ENCODE measurements at places on chromosomes 5 and 9.

- DNase-seq, result peak; percentile 94
Observed at GRCh38 chr5:109656829-109657228, 32.9 kb upstream of the MAN2A1 start.

DNA sequence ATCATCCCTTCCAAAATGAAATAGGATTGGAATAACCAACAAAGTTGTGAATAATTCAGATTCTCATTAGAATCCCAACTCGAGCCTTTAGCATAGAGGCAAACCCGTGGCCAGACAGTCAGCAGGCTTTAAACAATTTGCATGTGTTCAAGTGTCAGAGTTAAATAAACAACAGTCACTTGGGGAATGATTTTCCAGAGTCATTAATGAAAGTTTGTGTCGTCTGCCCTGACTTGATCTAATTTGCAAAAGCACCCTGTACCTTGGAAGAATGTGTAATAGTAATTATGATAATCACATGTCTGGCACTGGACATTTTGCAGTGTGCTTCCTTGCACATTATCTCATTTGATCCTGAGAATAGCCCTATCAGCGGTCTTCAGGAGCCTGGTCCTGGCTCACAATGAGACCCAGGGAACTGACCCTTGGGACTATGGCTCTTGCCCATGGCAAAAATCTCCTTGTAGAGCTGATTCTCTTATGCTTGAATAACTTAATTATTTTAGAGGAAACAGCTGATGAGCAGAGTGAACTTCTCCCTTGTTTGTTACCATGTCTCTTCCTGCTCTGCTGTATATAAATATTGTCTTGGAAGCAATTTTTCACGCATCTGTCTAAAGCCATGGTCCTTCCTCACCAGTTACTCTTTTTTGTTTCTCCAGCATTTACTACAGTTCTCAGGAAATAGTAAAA, 272.7 kb downstream of the NR3C1 start:
- DNase-seq, result no peak

GRCh38 chr9:69824499-69825252, 4.1 kb downstream of the CFAP95 start:
- DNase-seq, result no peak

DNA sequence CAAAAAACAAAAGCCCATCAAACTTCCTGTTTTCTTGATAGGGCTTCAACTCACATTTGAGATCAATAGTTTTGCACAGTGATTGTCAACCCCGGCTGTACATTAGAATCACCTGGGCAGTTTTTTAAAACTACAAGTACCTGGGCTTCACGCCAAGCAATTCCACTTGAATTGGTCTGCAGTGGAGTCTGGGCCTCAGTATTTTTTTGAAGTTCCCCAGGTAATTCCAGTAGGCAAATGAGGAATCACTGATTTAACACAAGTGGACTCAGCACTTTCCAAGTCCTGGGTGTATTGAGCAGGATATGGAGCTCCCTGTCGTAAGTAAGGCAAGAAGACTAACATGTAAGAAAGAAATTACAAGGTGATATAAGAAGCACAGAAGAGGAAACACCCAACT, 14.8 kb upstream of the SMIM15 start:
- no peak for DNase-seq

DNA sequence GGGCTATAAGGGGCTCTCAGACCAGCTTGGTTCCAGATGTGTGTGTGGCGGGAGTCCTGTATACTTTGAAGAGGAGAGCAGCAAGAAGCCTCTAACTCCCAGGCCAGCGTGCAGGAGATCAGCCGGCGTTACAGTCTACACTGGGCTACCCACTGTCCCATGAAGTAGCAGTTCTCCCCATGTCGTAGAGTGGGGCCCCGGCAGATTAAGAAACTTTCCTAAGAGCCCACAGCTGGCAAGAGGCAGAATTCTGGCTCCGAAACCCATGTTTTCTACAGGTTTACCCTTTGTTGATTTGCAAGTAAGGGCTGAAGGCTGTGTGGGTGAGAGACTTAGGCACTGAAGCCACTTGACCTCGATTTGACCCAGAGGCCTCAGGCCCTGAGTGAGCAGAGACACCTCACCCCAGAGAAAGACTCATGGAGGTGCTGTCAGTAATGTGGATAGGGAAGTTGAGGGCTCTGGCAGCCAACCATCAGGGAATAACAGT, 881 bp upstream of the B4GALT1 start:
- no peak for DNase-seq

- no peak for DNase-seq
Observed at GRCh38 chr5:27639005-27639612, 600.7 kb upstream of the CDH9 start.

- no peak for DNase-seq
Observed at GRCh38 chr5:45260292-45260691, 435.9 kb downstream of the HCN1 start.

GRCh38 chr5:145242551-145242950, 592.6 kb downstream of the PRELID2 start:
- no peak for DNase-seq

DNA sequence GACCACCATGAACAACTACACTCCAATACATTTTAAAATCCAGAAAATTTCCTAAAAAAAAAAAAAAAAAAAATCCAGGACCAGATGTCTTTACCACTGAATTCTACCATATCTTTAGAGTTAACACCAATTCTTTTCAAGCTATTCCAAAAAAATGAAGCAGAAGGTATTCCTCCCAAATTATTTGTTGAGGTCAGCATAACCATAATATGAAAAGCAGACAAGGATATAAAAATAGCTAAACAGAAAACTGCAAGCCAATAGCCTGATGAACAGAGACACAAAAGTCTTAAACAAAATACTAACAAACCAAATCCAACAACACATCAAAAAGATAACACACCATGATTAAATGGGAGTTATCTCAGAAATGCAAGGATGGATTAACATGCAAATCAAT, 695.4 kb downstream of the PTPRD start:
- no peak for DNase-seq

DNA sequence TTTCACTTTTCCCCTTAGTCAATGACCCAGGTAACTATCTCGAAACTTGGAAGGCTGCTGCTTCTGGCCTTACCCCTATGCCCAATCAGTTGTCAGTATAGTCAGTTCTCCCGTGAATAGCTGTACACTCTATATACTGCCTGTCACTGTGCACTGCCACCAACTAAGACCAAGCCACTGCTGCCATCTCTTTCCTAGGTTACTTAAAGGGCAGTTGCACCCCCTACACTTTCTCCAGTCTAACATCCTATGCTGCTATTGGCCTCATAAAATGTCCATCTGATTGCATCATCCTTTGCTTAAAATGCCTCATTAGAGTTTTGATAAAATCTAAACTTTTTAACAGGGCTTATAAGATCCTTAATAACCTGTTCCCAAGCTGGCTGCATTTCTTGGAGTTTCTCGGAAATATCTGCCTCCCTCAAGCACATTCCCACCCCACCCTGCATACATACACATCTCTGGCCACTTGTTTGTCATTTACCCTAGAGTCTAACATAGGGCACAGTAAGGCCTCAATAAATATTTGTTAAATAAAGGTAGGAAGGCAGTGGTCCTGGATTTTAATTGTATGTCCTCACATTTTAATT, 32.8 kb upstream of the TNFAIP8 start:
- DNase-seq, result peak; percentile 41

GRCh38 chr5:34657274-34657921, 1.3 kb downstream of the RAI14 start:
- peak; percentile 45 for DNase-seq

DNA sequence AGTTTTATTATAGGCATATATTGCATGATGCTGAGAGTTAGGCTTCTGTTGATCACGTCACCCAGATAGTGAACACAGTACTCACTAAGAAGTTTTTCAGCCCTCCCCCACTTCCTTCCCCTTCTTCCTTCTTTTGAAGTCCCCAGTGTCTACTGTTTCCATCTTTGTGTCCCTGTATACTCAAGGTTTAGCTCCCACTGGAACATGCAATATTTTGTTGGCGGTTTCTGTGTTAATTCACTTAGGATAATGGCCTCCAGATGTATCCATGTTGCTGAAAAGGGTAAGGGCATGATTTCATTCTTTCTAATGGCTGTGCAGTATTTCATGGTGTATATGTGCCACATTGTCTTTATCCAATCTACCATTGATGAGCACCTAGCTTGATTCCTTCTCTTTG, 764.3 kb downstream of the MTRR start:
- DNase-seq, result peak; percentile 51

DNA sequence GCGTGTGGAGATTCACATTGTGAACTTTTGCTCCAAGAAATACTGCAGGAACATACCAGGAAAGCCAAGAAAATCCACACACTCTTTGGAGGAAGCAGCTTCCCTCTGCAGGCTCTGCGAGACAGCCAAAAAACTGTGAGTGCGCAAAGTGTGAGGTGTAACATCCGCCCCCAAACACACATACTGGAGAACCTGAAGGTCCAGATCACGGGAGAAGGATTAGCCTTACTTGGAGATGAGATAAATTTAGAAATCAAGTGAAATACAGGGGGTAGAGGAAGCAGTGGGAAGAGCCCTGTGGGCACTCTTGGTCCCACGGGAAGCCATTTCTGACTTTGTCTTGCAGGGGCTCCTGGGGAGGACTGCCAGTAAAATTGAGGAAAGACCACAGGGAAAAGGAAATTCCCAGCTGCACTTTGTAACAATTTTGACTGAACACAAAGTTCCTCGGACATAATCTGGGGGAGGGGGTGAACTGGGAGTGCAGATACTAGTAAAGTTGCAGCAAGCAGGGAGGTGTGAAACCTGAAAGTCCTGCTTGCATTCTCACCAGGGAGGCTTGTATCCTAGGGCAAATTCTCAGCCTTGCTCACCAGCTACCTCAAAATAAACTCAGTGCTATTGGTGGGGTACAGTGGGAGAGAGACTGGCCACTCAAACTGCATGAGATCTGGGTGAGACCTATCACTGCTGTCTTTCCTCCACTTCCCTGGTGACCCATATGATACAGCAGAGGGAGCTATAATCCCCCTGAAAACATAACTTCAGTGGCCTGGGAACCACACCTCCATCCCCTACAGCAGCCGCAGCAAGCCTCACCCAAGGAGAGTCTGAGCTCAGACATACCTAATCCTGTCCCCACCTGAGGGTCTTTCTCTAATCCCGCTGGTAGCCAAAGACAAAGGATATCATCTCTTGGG, 109.1 kb downstream of the ALDH1A1 start:
- DNase-seq, result no peak

DNA sequence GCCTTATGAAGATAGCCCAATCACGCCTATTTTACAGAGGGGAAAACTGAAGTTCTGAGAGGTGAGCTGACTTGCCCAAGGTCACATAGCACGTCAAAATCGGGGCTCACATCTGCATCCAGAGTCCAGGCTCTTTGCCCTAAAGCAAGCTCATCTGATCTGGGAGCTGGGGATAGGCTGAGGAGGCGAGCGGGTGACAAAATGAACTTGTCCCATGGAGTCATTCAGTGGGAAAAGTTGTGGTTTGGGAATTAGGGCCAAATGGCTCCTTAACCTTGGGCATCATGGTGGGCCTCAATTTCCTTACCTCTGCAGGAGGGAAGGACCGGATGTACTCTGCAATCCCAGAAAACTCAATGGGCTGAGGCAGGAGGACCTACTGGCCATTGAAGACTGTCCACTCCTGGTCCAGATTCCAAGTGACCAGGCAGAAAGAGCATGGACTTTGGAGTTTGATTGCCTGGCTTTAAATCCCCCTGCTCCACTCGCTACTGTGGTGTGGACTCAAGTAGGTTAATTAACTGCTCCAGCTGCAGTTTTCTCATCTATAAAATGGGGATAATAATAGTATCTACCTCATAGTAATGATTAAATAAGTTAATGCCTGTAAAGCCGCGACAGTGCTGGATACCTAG, 160.4 kb downstream of the RGS3 start:
- DNase-seq, result no peak

- DNase-seq, result no peak
Observed at GRCh38 chr9:98995971-98996504, 52.3 kb downstream of the COL15A1 start.

- peak; percentile 50 for DNase-seq
Observed at GRCh38 chr9:6968271-6968670, 210.5 kb downstream of the KDM4C start.

GRCh38 chr5:68260467-68260866, 44.9 kb downstream of the PIK3R1 start:
- DNase-seq, result no peak

- no peak for DNase-seq
Observed at GRCh38 chr9:92185096-92185495, 69.9 kb upstream of the SPTLC1 start.

DNA sequence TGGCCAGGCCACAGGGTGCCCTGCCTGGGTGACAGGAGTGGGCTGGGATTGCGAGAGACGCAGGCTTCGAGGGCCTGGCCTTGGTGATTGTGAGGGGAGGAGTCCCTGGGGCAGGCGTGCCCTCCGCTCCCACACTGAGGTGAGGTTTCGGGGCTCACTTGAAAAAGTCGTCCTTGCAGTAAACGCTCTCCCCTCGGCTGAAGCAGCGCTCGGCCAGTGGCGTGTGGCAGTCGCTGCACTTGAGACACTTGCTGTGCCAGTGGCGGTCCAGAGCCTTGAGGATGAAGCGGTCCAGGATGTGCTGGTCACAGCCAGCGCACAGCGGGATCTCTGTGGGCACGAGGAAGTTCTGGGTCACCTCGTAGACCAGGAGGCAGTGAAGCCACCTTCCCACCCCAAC, 4.5 kb downstream of the LHX3 start:
- DNase-seq, result no peak

DNA sequence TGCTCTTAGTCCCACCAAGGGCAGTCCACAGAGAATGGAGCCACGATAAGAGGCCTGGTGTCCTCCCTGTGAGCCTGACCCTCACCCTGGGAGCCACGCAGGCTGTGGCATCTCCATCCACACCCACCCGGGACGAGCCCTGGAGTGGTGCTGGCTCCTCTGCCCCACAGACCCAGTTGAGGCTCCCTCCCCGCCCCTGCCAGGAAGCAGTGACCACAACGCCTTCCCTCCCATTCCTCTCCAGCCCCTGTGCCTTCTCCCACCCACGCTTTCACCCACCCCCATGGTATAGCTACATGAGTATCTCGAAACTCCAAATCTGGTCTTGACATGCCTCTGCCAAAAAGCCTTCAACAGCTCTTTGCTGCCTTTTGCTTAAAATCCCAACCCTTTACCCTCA, 57.9 kb downstream of the SEMA4D start:
- no peak for DNase-seq

DNA sequence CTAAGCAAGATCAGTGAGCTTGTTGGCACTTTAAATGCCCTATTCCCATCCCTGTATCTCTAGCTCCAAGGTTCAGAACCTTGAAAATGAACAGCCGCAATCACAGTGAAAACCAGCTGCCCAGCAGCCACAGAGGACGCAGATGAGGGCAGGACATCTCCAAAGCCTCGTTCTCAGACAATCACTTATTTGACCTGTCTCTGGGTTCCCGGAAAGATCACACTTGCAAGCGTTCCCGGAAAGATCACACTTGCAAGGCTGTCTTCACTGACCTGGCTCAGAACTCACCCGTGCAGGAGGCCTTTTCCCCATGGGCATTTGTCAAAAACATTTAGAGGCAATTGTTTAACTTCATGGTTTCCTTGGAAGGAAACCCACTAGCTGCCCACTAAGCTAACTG, 25.7 kb downstream of the IPPK start:
- no peak for DNase-seq

GRCh38 chr9:134988706-134989105, 71.0 kb upstream of the FCN1 start:
- DNase-seq, result no peak

GRCh38 chr9:99222416-99223270, 561 bp downstream of the SEC61B start:
- peak; percentile 36 for DNase-seq
